ENCODE measurements at places on chromosomes 6 and 20.

DNA sequence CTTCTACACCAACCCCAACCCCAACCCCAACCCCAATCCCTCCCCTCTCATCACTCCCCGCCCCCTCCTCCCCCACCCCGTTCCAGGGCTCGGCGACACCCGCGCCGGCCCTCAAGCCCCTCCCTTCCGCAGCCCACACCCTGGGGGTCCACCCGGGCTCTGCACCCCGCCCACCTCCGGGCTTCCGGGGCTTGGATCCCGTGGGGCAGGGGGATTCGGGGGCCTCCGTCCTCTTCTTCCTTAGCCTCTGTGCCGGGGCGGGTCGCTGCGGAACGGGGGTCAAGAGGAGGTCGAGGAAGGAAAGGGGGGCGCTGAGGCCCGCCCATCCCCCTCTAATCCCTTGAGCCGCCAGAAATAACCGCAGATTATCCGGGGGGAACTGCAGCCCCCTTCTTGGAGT, 690 bp downstream of the TULP1 start:
- no peak for DNase-seq

DNA sequence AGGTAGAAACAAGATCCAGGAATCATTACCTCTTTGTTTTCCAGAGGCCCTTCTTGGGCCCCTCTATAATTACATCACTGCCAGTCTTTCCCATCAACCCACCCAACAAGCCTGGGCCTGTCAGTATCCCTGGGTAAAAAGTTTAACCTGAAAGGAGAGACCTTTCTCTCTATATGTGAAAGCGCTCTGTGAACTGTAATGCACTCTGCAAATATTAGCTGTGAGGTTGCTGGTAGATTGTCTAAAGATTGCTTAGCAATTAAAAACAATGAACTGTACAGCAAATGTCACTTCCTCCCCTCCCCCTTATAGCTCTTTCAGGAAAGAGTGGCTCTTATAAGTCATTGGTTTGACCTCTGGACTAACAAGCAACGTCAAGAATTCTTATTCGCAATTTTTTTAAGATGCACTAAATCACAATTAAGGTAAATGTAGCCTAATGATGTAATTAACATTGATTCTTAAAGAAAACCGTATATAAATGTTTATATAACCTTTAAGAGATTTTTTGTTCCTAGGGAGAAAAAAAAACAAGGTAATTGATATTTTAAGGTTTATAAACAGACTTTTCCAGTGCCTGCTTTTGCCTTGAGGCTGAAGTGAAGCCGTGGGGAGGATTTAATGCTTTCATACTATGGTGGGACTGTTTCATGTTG, 18.4 kb downstream of the ECT2L start:
- DNase-seq, result no peak

DNA sequence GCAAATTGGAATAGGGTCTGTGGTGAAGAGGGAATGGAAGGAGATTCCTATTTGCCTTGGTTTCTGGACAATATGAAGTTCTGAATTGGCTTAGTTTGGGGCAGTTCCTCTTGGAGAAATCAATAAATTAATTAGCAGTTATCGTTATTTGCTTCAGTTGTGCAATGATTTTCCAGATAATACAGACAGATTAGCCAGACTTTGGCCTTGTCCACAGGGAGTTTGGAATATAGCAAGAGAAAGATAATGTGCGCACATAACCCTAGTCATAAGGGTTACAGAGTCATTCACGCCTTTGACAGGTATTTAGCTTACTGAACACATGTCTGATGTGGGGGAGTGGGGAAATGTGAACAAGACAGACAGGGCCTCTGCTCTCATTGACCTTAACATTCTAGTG, 1.3 kb downstream of the ATRN start:
- no peak for DNase-seq

- no peak for DNase-seq
Observed at GRCh38 chr6:84553527-84553926, 210.9 kb downstream of the TBX18 start.

GRCh38 chr6:83517500-83517899, 5.2 kb downstream of the PRSS35 start:
- no peak for DNase-seq

DNA sequence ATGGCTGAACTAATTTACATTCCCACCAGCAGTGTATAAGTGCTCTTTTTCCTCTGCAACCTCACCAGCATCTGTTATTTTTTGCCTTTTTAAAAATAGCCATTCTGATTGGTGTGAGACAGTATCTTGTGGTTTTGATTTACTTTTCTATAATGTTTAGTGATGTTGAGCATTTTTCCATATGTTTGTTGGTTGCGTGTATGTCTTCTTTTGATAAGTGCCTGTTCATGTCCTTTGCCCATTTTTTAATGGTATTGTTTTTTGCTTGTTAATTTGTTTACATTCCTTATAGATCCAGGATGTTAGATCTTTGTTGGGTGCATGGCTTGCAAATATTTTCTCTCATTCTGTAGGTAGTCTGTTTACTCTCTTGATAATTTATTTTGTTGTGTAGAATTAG, 169.9 kb downstream of the PRL start:
- DNase-seq, result no peak

GRCh38 chr20:625360-625932, 15.3 kb upstream of the TCF15 start:
- no peak for DNase-seq

DNA sequence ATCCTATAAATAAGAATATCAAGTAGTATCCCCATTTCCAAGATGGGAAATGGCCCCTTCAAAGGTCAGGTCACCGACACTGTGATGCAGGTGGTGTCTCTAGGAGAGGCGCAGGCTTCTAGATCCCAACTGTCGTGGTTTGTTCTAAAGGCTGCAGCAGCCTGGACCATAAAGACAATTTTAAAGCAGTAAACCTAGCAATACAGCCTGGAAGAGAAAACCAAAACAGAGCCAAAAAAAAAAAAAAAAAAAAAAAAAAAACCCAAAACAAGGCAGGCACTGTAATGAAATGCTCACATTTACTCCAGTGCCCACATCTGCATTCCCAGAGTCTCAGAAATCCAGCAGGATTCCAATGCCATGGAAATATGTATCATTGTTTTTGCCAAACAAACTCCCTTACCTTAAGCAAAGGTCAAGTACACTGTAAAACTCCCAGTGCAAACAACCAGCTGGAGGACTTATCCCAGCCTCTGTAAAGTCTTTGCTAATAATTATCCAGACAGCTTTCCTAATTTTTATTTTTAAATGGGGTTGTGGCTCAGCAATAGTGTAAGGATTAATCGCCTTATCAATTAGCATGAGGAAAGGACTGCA, 98.2 kb downstream of the PSMG4 start:
- no peak for DNase-seq

GRCh38 chr6:127291495-127291894, 24.8 kb downstream of the RNF146 start:
- DNase-seq, result no peak

DNA sequence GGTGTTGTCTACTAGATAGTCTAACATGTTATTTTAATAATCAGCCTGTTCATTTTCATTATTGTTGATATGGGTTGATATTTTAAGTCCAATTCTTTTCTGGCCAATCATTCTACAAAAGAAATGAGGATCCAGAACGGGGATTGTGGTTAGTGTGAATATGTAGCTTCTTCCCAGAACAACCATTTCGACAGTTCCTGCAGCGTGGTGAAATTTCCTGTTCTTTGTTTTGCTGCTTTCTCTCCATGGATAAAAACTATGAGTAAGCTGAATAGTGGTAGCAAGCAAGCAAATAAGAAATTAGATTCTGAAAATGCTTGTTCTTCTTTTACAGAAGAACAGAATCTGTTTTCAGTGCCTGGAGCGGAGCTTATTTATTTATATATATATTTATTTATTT, 65.5 kb upstream of the F13A1 start:
- no peak for DNase-seq

DNA sequence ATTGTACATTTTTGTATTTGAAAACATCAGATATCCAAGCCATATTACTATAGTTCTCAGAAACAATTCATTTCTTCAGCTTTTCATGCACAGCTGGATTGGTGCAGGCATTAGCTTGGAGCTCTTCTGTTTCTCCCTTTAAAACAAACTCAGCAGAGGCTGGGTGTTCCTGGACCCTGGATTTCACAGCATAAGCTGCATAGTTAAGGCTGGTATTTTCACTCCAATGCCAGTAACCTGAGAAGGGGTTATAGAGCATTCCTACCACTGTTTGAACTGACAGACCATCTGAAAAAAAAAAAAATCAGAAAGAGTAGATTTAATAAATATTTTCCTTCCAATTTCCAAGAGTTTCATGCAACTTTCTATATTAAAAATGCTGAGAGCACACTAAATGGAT, 20.1 kb upstream of the FAXC start:
- no peak for DNase-seq

DNA sequence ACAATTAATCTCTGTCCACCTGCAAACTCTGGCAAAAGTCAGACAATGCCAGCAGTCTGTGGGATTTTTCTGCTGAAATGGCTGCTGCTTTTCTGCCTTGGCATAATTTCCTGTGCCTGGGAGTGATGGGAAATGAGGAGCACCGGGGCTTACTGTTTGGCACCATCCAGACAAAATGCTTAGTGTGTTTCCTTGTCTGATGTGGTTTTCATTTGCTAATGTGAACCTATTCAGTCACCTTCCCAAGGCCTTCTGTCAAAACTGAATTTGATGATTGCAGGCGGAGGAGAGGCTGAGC, 56.4 kb downstream of the CDH4 start:
- no peak for DNase-seq
